MG63 (cell line): ENCODE measurements at places on chromosomes 7 and 10. TPM values are rescaled to one million over a fixed set of nuclear protein-coding genes. Genes with fewer than 3 reads are reported as not detected.

GRCh38 chr7:4058158-4058557, 623.9 kb upstream of the FOXK1 start:
- no peak for DNase-seq

DNA sequence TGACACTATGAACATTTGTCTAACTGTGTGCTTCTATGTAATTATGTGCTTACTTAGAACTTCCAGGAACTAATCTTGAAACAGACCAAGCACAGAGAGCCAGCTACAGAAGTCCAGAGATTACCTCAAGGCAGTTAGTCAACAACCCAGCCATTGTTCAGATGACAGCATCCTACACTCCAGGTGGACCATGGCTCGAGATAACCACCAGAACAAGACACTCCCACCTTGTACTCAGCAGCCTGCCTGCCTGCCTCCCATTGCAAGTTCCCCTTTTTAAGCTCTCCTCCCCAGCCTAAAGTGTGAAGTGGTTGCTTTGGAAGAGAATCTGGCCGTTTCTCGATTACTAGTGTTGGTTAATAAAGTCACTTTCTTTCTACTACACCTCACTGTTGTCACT, 1080.6 kb upstream of the LRRN3 start:
- no peak for DNase-seq

SFTPA1 gene
- total RNA-seq: not detected in 2 replicates

NOS3 gene
- total RNA-seq: 0.20 TPM in 1 of 2 replicates, not detected in the other

GRCh38 chr7:101128040-101128834, 1.3 kb downstream of the SERPINE1 start:
- no peak for DNase-seq
